ENCODE measurements at places on chromosomes 6 and 20.

GRCh38 chr20:4109307-4109940 lies 94.1 kb upstream of the RNF24 start:
- H3K27ac ChIP-seq, result no peak overlapping the region
- H3K27me3 ChIP-seq, result no peaks in the 10 kb centered on the region
- H3K4me1 ChIP-seq, result no peaks in the 10 kb centered on the region

GRCh38 chr20:44398335-44398734 lies 42.8 kb downstream of the HNF4A start:
- H3K27ac ChIP-seq, result no peak overlapping the region
- DNase-seq, result no peak
- H3K27me3 ChIP-seq, result no peaks in the 10 kb centered on the region
- no peaks in the 10 kb centered on the region for H3K4me1 ChIP-seq

- H3K27ac ChIP-seq, result no peak overlapping the region
- H3K36me3 ChIP-seq, result no peaks in the 10 kb centered on the region
- H3K4me3 ChIP-seq, result no peak overlapping the region
- H3K27me3 ChIP-seq, result no peaks in the 10 kb centered on the region
- H3K4me1 ChIP-seq, result no peaks in the 10 kb centered on the region
Observed at GRCh38 chr6:89917216-89917615, 22.9 kb downstream of the GJA10 start.

DNA sequence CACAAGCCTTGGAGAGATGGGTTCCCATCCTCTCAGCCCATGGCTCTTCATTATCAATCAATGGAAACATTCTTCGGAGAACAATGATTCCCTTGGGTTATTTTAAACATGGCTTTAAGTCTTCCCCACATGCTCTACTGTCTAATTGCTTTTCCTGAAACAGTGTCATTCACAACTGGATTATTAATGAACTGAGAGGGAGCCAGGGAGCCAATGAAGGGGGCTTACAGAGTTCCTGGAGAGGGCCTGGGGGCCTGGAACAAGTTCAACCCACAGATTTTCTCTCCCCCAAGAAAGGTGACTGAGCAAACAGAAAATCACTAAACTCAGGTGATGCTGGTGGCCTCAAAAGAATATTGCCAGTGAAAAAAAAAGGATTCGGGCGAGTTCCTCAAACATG lies 1.3 kb upstream of the PPP1R16B start:
- H3K36me3 ChIP-seq, result no peaks in the 10 kb centered on the region
- no peaks in the 10 kb centered on the region for H3K4me1 ChIP-seq
- no peak overlapping the region for H3K27ac ChIP-seq
- no peaks in the 10 kb centered on the region for H3K27me3 ChIP-seq

GRCh38 chr6:40556881-40557280 lies 30.3 kb downstream of the LRFN2 start:
- H3K4me1 ChIP-seq, result no peaks in the 10 kb centered on the region
- no peak for DNase-seq
- no peak overlapping the region for H3K27ac ChIP-seq
- no peak overlapping the region for H3K4me3 ChIP-seq
- H3K27me3 ChIP-seq, result no peaks in the 10 kb centered on the region

DNA sequence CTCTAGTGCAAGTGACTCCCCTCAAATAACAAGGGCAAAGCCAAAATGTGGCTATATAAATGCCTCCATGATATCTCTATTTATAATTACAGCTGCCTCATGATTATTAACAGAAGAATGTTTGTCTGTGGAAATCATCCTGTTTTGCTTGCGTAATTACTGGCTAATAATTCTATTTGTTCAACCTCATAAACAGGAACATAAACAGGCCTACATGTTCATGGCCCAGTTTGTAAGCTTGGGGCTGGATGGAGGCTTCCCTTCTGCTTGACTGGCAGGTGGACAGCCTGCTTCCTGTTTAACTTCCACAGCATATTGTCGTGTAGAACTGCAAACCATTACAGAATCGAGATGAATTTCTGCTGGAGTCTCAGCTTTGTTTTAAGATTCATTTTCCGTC lies 766.0 kb upstream of the MAP3K7 start:
- H3K27me3 ChIP-seq, result no peaks in the 10 kb centered on the region
- no peaks in the 10 kb centered on the region for H3K4me1 ChIP-seq
- H3K36me3 ChIP-seq, result no peaks in the 10 kb centered on the region
- H3K27ac ChIP-seq, result no peak overlapping the region
- no peak for DNase-seq

DNA sequence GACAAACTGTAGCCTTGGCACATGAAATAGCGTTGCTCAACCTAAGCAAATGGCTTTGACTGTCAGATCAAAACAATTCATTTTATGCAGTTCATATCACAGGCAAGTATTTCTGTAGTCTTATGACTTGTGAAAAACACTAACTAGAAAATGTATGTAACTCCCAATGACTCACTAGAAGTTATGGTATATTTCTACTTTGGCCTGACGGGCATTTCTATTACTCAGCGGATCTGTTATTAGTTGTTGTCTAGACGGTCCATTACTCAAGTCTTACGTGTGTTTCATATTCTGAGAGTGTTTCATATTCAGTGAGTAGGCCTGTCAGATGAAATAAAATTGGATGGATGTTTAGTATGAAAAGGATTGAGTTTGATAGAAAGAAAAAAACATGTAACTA lies 880.9 kb downstream of the PRIM2 start:
- H3K36me3 ChIP-seq, result no peaks in the 10 kb centered on the region
- no peaks in the 10 kb centered on the region for H3K4me1 ChIP-seq
- no peak for DNase-seq
- no peaks in the 10 kb centered on the region for H3K27me3 ChIP-seq
- no peak overlapping the region for H3K27ac ChIP-seq
- no peak overlapping the region for H3K4me3 ChIP-seq

DNA sequence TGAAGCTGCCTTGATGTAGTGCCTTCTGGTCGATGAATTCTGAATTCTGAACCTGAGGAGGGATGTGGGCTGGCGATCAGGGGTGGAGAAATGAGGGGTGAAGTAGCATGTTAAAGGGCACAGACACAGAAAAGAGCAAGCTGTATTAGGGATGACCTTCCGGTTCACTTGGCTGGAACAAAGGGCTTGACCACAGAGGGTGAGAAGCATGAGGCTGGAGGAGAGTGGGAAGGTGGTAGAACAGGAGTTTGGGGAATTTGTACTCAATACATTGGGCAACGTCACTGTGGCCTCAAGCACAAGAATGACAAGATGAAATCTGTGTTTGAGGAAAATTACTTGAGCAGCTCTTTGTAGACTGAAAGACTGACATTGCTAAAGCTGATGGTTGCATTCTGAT lies 155.8 kb downstream of the SOBP start:
- H3K27me3 ChIP-seq, result no peaks in the 10 kb centered on the region
- no peak overlapping the region for H3K4me3 ChIP-seq
- no peak overlapping the region for H3K27ac ChIP-seq
